Amniotic epithelial cell (primary cell): ENCODE measurements at places on chromosomes 3 and 15.
A peak's percentile ranks its signal among the peaks of the same experiment; 100 is the strongest.

DNA sequence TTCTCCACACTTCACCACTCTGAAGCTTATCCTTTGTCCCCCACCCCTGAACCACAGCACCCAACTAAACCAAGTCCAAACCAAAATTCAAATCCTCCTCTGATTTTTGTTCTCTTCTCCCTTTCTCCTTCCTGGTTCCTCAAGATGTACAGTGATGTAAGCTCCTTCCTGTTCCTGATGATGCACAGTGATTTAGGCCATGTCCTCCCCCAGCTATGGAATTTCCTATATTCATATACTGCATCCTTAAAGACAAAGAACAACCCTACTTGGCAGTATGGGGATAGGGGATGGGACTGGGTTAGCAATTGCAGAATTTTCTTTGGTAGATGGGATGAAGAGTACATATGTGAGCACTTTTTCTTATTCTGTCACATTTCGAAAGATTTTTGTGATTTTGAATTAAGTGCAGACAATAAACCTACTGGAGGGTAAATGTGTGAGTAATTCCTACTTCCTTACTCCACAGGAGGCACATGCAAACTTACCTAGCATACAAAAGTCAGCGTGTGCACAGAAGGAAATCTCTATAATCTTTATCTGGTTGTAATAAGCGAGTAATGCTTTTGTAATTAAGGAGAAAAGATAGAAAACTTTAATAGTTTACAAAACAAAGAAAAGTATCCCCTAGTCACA, 125.0 kb downstream of the ANO10 start:
- no peak for DNase-seq

GRCh38 chr15:81386947-81387346, 12.9 kb upstream of the TMC3 start:
- peak; percentile 48 for DNase-seq

- peak; percentile 81 for DNase-seq
These were observed 268.6 kb upstream of the SLITRK3 start for GRCh38 chr3:165464736-165465135.

DNA sequence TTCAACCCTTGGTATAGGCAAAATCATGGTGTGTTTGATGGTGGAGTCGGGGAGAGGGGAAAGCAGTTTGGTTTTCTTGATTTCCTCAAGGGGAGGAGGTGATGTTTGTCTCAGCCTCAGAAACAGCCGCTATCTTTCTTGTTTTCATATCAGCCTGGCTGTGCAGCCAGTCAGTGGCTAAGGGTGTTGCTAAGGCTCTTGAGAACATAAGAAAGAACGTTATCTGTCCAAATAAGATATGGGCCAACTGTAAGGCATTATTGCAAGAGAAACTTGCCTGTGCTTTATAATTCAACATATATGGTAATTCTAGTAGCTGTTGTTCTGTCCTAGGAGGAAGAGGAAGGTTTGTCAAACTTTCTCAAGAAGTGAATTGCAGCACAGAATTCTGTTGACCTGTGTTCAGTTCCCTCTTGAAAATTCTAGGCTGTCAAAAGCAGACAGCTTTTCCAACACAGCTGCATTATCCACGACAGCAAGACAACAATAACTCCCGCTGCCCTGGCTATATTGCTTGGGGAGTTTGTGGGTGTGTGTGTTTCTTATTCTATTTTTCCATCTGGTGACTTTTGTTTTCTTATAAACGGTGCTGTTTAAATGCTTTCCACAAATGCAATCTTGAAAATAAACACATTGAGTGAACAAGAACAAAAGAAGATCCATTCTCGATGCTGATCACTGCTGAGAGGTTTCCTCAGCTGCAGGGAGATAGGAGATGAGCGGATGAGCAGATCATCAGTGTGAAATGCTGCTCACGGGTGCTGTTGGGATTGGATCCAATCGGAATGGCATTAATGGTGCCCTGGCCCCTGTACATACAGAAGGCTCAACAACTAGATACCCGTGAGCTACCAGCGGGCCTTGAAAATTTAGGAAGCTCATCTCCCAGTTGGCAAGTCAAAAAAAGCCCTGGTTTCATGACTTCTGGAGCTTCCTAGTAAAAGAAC, 90.8 kb upstream of the TNFAIP8L3 start:
- DNase-seq, result peak; percentile 39

- no peak for DNase-seq
These were observed 424.8 kb upstream of the TPM1 start for GRCh38 chr15:62617741-62618140.

DNA sequence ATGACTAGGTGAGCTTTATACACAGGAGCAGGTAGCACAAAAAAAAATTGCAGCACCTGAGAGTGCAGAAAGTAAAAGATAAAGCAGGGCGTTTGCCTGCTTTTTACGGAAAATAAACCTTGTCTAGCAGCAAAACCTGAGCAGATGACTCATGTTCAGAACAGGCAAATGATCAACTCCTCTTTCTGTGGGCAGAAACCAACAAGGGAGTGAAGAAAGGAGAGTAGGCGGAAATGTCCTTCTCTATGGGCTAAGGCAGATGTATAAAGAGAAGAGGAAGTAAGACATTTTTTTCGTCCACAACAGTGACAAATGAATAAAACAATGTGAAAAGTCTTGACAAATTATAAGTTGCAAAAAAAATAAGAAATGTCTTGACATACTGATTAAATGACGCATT, 24.5 kb upstream of the GMNC start:
- DNase-seq, result peak; percentile 55

- peak; percentile 29 for DNase-seq
These were observed 15.4 kb downstream of the IDH2 start for GRCh38 chr15:90086868-90087268.

GRCh38 chr3:55755516-55756205, 268.6 kb upstream of the WNT5A start:
- DNase-seq, result no peak

GRCh38 chr15:74901612-74902063, 5.0 kb downstream of the FAM219B start:
- DNase-seq, result peak; percentile 40

DNA sequence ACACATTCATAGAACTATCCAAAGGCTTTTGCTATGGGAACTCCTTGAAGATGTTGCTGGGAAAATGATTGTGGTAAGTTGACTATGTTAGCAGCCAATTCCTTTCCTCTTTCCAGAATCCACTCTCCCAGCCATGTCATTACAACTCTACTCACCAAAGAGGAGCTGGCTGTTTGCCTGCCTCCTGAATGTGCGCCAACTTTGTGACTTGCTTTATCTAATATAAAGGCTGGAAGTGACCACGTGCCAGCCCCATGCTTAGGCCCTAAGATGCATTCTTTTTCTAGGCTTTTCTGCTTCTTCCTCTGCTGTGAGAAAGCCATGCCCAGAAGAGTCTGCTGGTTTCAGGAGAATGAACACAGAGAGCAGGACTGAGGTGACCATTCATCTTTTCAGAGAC, 182.2 kb downstream of the GABRB3 start:
- DNase-seq, result no peak

GRCh38 chr3:128710816-128711433, 15.1 kb upstream of the RAB7A start:
- DNase-seq, result no peak

GRCh38 chr15:71792521-71792920, 17.8 kb upstream of the NR2E3 start:
- DNase-seq, result peak; percentile 83

- no peak for DNase-seq
These were observed 23.2 kb downstream of the PEAK1 start for GRCh38 chr15:77396692-77397091.

DNA sequence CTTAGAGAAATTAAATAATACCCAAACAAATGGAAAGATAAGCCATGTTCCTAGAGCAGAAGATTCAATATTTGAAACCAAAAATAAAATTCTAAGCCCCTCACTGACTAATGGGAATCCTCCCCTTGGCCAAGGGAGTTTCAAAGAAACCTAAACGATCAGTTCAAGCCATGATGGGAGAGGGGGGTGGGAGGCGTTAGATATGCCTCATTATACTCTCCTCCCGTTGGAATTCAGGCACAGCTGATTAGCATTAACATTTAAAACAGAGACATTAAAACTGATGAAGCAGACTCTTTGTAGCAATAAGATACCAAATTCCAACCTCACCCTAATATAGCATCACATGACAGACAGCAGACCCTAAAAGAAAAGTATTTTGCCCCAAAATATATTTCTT, 32.9 kb downstream of the OCA2 start:
- no peak for DNase-seq

DNA sequence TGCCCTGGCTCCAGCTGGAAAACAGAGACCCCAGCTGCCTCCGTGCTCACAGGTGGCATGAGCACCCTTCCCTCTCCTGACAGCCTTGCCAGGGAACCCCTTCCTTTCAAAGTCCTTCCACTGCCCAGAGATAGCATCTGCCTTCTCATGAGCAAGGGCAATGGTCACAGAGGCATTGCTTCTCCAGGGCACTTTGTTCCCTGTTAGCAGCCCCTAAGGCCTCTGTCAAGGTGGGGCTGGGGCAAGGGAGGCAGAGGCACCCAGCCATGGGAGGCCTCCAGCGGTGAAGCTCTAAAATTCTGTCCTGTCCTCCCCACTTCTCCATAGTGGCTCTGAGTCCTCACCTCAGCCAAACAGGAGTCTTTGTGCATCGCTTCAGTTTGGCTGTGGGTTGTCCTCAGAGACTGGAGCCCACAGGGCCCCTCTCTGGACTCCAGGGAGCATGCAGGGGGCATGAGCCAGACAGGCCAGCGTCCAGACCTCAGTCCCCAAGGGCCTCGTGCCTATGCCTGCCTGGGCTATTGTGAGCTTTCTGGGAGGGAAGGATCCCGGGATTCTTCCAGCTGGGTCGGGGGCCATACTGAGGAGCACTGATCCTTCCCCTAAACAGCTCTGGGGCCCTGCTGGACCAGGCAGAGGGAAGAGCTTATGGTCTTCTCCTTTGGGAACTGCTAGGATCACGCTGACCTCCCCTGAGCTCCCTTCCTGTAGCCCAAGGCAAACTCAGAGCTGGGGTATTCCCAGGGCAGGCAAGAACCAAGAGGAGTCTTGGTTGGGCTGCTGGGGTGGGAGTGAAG, 106.6 kb downstream of the DNAJB8 start:
- no peak for DNase-seq

- DNase-seq, result no peak
These were observed 26.0 kb downstream of the TARS3 start for GRCh38 chr15:101698314-101698713.

DNA sequence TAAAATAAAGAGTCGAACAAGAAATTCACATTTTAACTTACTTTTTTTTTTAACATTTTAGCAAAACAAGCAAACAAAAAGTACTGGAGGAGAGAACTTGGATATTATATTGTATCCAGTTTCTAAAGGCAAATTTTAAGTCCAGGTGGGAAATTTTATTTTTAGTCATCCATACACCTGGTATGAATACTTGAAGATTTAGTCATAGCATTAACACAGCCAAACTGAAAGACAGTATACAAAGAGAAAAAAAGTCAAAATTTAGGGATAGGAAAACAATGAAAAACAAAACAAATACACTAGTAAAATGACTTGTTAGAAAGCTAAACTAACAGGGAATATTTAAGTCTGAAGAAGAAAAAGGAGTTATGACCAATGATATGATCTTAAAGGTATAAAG, 69.1 kb downstream of the PROS1 start:
- no peak for DNase-seq

- DNase-seq, result peak; percentile 58
These were observed 57.3 kb upstream of the DPH6 start for GRCh38 chr15:35603301-35603700.

GRCh38 chr3:127182848-127183714, 9.8 kb upstream of the PRR23E start:
- no peak for DNase-seq

GRCh38 chr3:120049881-120050539, 44.2 kb downstream of the GSK3B start:
- no peak for DNase-seq

GRCh38 chr15:27589260-27589659, 509.9 kb downstream of the OCA2 start:
- DNase-seq, result no peak

DNA sequence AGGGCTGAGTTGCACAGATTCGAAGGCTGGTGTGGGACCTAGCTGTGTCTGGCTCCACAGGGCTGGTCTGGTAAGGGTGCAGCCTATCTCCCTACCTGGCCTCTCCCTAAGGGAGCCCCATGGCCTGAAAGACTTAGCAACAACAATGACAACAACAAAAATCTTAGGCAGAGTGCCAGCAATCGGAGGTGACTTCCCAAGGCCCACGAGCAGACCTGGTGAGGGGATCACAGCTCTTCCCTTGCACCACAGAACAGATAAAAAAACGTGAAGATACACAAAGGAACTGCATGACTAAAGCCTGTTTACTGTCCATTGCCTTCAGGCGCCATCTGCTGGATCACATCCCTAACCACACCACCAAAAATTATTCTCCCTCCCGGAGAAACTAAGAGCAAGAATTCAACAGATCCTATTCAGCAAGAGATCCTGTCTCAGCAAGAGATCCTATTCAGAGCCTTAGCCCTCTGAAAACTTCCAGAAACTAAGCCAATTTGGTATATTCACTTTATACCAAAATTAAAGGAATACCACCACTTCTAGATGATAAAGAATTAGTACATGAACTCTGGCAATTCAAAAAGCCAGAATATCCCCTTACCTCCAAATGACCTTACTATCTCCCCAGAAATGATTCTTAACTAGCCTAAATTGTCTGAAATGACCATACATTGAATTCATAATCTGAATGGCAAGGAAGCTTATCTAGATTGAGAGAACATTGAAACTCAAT, 24.1 kb upstream of the OR5K4 start:
- DNase-seq, result peak; percentile 44

DNA sequence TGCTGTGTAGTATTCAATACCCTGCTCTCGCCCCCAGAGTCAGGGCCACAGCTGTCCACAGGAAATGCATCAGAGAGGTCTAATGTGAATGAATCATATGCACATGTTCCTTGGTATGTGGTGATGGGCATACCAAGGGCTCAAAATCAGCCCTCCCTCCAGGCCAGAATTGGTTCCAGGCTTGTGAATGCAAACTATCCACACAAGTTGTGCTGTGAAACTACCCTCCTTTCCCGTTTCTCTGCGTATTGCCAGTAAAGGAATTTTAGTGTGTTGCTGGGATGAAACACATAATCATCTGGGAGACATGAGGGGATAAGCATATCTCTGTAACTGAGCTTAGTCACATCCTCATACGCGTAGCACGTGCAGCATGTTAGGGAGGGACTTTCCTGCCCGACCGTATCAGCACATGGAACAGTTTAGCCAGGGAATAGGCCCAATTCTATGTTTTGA, 9.2 kb upstream of the MME start:
- DNase-seq, result peak; percentile 99

- DNase-seq, result no peak
These were observed 15.2 kb downstream of the MCM2 start for GRCh38 chr3:127613406-127613805.

GRCh38 chr15:58865425-58865880, 68.0 kb downstream of the SLTM start:
- peak; percentile 39 for DNase-seq

GRCh38 chr3:186967686-186968085, 37.4 kb downstream of the ST6GAL1 start:
- no peak for DNase-seq

DNA sequence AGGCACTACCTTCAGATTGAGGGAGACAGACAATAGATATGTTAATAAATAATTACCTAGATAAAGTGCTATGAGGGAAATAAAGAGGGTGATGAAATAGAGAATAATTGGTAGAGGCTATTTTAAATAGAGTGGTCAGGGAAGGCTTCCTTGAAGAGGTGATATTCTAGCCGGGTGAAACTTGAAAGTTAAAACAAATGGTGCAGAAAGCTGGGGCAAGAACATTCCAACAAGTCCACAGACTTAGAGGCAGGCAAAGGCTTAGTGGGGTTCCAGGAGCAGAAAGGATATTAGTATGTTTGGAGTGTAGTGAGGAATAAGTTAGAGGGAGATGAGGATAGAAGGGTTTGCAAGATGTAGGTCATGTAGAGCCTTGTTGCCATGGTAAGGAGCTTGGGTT, 10.1 kb downstream of the HACD3 start:
- no peak for DNase-seq

GRCh38 chr3:127774647-127775046, 47.7 kb downstream of the MGLL start:
- no peak for DNase-seq
